ENCODE measurements at places on chromosomes 5 and 9.
A peak's percentile ranks its signal among the peaks of the same experiment; 100 is the strongest.

- no peak for DNase-seq
These were observed 276.4 kb downstream of the CDK5RAP2 start for GRCh38 chr9:120303519-120303918.

DNA sequence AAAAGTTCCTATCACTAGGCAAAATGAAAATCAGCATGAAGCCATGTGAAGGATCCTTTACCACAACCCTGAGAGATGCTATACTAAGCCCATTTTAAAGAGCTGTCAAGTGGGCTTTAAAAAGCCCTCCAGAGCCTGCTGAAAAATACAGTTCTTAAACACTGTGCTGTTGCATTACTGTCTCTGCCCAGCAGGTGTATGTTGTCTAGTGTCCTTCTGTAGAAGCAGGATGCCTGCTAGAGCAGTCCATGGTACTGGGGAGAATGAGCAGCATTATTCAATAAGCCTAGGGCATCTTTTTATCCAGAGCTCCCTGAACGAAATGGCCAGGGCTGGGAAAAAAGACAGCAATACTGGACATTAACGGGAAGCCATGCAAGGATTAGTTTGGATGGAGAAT, 126.2 kb upstream of the PLCXD3 start:
- no peak for DNase-seq

DNA sequence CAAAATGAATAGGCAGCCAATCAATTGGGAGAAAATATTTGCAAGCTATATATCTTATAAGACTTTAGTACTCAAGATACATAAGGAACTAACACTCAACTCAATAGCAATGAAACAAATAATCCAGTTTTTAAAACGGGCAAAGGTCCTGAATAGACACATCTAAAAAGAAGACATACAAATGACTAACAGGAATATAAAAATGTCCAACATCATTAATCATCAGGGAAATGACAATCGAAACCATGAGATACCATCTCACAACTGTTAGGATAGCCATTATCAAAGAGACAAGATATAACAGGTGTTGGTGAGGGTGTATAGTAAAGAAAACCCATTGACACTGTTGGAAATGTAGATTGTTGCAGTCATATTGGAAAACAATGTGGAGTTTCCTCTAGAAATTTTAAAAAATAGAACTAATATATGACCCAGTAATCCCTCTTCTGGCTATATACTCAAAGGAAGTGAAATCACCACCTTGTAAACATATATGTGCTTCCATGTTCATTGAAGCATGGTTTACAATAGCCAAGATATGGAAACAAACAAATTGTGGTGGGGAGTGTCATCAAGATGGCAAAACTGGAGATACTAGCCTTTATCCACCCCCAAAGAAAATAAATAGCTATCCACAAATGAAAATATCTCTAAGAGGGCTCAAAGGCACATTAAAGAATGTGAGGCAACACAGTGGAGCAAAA, 13.9 kb upstream of the BTNL3 start:
- no peak for DNase-seq

DNA sequence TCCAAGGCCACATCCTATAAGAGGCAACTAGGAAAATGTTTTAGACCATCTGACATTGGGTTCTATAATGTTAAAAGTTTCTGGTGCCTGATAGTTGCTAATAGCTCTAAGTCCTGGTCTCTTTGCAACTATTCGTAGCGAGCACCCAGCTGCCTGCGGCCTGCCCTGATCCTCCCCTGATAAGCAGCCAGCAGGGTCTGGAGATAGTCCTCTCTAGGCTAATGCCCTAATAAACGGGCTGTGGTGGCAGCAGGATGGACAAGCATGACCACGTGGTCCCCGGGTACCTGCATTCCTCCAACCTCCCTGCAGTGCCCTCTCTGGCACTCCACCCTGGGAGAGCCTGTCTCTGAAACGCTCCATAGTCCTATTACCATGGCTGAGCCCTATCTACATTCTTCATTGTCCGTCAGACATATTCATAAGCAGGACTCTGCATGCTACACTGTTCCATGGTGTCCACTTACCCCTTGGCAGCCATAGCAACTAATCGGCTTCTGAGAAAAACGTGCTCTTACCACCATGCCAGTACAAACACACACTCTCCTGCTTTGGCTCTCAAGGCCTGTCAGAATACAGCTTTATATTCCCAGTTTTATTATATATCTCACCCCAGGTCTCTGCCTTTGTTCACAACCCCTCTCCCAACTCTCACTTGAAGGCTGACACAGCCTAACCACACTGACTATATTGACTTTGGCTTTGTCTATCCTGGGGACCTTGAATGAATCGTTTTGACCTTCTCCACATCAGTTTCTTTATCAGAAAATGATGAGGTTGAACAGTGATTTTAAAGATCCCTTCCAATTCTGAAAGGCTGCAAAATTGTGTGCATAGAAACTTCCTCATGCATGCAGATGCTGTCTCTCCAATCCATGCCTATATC, 49.9 kb upstream of the DAPK1 start:
- DNase-seq = no peak

DNA sequence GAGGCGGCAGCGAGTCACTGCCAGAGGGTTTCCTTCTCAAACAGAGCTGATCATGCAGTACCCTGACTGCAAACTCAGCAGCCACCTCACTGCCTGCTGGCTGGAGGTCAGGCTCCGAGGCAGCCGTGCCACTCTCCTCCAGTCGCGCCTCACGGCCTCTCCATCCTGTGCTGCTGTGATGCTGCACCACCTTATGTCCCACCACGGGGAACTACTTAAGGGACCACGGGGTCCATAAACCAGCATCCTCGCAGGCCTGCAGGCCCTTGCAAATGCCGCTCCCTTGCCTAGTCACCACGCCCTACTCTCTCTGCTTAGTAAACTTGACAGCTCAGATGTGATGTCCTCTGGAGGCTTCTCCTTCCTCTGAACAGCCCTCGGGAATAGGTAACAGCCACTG, 99.2 kb downstream of the CRB2 start:
- DNase-seq = no peak

- DNase-seq = no peak
These were observed 12.1 kb downstream of the NCBP1 start for GRCh38 chr9:97645720-97646119.

DNA sequence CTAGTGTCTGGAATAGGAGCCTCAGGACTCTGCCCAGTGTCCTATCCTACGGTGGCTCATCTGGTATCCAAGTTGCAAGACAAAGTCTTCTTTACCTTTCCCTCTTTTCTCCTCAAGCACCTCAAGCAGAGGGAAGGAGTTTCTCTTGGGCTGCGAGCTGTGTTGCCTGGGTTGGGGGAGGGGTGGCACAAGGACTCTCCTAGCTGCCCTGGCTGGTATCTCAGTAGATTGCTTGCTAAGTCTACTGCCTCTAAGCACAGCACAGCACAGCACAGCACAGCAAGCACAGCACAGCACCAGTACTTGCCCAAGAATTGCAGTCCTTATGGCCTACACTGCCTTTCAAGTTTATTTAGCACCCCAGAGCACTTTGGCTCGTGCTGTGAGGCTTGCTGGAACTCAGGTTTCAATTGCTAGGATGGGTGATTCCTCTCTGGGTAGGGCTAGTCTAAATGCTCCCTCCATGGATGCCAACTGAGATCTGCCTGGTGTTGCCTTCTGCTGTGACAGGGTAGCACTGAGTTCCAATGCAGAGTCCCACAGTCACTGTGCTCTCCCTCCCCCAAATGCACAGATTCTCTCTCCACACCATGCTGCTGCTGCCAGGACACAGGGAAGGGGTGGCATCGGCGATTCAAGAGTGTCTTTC, 213.1 kb upstream of the POU5F2 start:
- no peak for DNase-seq

- DNase-seq = no peak
These were observed 88.0 kb downstream of the ADAMTS2 start for GRCh38 chr5:179257176-179257682.

- no peak for DNase-seq
These were observed 70.7 kb upstream of the GNE start for GRCh38 chr9:36328798-36329411.

- DNase-seq = no peak
These were observed 63.9 kb upstream of the TNFAIP8 start for GRCh38 chr5:119291877-119292276.

GRCh38 chr9:127489471-127490115, 38.3 kb downstream of the LRSAM1 start:
- DNase-seq = peak; percentile 64

- no peak for DNase-seq
These were observed 236.6 kb downstream of the CDK5RAP2 start for GRCh38 chr9:120343416-120343815.

DNA sequence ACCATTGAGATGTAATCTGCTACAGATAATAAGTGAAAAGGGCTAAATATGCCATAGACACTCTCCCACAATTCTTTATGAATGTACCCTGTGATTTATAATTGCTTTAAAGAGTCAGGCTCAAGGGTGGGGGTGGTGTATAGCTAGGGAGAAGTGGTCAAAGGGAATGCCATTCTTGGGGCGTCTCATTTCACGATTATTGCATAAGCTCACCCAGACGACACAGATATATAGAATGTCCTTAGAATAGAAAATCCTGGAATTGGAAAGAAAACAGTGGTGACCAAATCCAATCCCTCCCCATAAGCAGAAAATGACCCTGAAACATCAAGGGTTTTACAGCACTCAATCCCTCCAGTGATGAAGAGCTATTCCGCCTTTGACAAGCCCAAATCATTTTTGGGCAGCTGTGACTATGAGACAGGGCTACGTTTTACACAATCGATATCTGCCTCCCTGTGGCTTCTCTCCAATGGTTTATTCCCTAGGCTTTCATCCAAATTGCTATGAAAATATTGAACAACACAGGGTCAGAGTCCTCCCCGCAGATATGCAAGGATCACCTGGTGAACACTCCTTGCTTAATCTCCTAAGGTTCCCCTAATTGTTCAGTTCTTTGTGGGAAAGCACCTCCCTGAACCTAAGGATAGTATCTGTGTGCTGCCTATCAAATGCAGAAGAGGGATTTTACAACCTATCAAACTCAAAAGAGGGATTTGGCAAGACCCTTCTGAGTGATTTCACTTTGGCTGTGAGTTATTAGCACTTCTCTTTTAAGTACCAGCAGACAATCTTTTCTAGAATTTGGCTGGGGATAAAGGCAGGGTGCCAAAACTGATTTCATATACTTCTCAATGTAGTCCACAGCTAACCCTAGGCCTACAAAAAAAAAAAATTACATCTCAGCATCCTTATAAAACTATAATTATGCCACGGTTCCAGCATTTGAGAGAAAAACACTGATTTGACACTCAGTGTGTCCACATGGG, 144.9 kb upstream of the CDH6 start:
- DNase-seq = no peak

DNA sequence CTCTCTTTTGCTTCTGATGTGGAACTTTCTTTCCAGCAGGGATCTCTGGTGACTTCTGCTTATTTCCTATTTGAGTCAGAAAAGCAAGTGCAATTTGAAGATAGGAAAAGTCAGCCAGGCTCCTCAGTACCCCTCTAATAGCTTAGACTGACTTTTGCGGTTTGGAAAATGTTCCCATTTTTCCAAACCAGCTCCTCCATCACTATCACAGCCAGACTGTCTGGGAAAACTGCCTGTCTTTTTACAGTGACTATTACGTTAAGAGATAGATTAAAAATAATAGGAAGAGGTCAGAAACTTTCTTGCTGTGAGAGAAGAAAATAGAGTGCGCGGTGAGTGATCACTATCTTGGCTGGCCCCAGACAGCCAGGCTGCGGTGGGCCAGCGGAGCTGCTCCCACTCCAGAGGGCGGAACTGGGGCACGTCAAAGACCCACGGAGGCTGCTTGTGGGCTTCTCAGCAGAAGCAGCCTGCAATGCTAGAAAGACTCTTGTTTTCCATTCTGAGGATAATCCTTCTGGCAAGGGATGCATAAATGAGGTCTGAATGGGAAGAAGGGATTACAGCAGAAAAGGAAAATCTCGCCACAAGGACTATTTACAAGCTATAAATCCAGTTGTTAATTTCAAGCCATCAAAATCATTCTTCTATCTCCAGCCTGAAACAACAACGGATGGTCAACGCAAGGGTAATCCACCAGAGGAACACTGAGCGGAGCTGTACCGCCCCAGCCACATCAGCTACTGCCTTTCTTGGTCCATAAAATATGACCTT, 151.0 kb upstream of the MSX2 start:
- no peak for DNase-seq

DNA sequence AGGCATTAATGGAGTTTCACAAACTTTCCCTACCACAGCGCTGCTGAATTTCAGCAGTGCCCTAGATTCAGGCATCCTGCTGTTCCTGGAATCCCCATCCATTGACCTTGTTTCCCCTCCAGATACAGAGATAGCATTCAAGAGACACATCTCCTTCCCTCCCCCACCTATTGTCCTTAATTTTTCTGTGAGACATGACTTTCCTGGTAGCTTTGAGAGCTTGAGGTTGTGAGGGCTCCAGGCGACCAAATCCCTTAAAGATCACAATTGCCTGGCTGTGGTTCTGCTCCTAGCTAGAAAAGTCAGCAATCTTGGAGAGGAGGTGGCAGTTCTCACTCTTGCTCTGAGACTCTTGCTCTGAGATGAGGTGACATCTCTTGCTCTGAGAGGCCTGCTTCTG, 48.0 kb downstream of the PRR16 start:
- peak; percentile 47 for DNase-seq

- DNase-seq = no peak
These were observed 28.2 kb downstream of the RETREG1 start for GRCh38 chr5:16588434-16589214.

DNA sequence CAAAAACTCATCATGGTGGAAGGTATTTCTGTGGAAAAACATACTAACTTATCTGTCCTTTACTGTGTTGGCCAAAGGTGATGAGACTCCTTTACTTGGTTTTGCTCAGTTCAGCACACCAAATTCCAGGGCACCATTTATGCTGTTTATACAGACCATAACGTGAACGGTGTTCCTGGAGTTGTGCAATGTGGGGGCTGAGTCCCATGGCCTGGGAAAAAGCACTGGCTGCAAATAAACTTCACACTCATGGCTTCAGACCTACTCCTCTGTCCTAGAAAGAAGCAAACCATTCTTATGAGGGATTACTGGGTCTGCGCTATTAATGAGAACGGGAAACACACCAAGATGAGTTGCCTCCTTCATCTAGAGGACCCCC, 10.4 kb downstream of the FREM1 start:
- DNase-seq = no peak

- DNase-seq = no peak
These were observed 8.7 kb upstream of the CDKN2AIPNL start for GRCh38 chr5:134420343-134420742.

DNA sequence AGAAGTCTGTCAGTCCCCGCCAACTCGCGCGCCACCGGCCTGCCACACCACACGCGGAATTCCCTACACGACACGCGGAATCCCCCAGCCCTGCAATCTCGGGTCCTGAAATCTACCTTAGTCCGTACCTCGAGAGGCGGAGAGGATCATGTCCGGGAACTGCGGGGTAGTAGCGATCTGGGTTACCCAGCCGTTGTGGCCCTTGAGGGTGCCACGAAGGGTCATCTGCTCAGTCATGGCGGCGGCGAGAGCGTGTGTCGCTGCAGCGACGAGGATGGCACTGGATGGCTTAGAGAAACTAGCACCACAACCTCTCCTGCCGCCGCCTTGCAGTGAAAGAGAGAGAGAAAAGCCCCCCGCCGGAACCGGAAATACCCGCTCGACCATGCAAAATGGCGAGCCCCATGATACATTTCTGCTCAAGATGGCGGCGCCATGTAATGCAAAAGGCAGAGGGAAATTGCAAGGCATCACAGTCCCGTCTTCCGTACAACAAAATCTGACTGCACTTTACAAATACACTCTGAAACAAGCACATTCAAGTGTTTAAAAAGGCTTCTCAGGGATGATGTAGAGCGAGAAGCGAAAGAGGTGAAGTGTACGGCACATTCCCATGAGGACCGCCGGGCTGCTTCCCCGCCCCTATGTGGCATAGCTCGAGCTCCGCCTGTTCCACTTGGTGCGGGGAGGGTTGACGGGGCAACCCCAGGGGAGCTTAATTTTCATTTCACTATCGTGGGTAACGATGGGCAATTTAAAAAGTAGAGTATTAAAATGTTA, at the start of gene RACK1:
RACK1 (minus strand) TSS at position 343 of the 780 bp plus-strand sequence; CDS start at position 237, 106 bp downstream.
- no peak for DNase-seq

GRCh38 chr9:133606708-133607025, 2.5 kb downstream of the FAM163B start:
- DNase-seq = no peak

Data from H1 (cell line).